ENCODE measurements at places on chromosomes 2 and 18.

DNA sequence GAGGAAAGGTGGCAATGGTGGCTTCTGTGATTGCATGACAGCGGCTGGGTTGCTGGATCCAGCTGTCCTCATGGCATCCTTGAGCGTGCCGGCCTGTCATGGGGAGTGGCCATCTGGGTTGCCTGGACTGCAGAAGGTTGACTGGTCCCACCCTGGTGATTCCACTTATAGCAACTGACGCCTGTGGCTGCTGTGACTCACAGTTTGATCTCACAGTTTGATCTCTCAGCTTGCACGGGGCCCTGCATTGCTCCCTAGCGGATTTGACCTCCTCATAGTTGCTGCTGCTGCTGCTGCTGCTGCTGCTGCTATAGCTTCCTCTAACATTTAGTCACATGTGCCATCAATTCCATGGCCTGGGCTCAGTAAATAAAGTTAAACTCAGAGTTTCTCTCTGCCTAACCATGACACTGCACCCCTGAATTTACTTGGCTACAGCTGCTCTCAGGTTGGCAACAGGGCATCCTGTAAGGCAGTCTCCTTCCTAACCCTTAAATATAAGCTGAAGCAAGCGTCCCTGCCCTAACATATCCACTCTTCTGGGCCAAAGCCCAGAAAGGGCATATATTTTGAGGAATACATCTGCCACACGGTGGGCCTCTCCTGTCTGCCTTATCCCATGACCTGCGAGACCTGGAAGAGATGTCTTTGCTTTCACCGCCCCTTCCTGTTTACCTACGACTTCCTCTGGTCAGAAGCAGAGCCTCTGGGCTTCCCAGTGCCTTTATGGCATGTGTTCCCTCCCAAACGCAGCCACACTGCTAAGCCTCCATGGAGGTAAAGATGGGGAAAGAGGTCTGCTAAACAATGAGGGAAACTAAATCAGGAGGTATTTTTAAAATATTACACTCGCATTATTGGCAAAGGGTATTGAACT lies 37.8 kb upstream of the CCDC150 start:
- DNase-seq, result no peak

- no peak for DNase-seq
Observed at GRCh38 chr2:60546756-60547420, 6.6 kb downstream of the BCL11A start.

DNA sequence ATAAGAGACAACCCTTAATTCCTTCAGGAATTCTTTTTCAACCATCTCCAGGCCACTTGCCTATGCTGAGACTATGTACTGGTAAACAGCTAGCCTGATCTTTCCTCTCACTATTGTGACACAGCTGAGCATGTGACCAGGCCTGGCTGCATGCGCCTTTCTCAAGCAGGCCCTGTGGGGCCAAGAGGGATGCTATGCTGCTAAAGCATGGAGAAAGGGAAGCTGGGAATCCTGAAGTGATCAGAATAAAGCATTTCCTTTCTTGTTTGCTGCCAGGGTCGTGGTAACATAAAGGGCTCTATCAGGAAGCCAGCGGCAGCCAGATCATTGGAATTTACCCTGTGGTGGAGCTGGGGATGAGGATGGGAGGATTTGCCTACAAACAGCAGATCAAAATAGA lies 29.8 kb upstream of the LCLAT1 start:
- no peak for DNase-seq

GRCh38 chr2:238406221-238406997 lies 20.3 kb upstream of the ASB1 start:
- no peak for DNase-seq

GRCh38 chr2:64054161-64054915 lies 35.1 kb upstream of the VPS54 start:
- DNase-seq, result no peak

DNA sequence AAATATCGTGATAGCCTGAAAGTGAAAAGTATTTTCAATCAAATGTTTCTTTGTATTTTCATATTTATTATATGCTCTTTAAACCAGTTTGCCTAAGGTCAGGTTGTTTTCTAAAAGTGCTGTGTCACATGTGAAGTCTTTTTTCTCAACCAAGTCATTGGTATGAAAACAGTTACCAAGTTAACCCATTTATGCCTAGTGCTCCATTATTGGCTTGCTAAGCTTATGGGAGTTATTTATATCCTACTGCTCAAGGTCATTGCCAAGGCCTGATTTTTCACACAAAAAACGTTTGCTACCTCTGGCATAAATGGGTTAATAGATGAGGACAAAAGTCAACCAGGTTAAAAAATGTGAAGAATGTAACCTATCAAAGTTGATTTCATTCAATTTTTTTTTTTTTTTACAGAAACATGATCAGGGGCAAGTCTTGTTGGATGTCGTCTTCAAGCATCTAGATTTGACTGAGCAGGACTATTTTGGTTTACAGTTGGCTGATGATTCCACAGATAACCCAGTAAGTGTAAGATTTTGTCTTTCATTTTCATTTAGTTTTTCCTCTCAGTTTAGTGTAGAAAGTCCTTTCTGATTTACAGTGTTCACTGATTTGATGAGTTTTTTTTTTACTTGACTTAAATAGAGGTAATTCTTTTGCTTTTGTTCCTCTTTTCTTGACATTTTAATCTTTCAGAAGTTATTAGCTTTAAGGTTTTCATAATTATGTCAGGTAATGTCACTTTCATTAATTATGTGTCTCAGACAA lies 102.6 kb downstream of the PTPN4 start:
- no peak for DNase-seq

DNA sequence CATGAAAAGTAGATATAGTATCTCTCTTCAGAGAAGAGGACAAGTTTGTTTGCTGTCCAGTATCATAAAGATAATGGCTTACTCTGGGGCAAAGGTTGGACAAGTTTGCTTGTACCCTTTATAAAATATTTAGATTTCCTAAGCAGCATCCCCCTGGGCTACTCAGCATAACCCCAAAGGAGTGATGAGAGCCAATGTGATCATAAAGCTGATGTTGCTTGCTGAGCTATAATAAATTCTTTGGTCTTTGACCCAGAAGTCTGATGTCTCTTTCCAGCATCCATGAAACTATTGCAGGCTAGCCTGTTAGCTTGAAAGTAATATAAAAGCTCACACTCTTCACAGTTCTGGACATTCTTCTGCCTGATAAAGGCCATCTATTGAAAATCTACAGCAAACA lies 138.3 kb upstream of the STON1 start:
- no peak for DNase-seq

DNA sequence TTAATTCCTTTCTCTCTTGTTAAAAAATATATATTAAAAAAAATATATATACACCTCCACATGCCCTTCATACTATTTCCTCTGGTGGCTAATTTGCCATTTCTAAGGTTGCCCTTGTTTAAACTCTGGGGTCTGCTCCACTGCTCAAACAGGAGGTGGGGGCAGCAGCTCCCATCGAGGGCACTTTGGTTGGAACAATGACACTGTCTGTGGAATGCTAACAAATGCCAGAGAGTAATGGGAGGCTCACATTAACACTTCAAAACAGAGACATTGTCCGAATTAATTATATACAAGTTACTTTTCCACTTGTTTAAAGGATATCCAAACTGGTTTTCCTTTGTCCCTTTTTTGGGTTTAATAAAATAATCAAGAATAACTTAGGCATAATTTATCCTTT lies 58.8 kb upstream of the CD302 start:
- DNase-seq, result no peak

GRCh38 chr2:224584785-224585210 lies 365 bp downstream of the CUL3 start:
- DNase-seq, result peak; percentile 30

DNA sequence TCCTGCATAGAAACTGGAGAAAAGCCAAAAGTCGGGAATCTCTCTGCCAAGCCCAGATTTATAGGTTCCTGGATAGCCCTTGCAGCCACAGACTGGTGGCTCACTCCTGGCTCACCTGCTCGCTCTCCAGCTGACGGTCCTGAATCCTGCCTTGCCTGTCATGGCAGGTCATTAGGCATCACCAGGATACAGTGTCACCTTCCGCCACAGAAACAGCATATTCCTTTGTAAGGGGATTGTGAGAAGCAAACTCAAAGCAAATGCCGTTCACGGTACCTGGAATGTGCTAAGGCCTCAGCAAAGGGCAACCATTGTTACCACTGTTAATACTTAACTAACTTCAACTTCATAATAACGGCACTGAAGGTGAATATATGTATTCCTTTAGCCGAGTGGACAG lies 57.1 kb upstream of the GPR45 start:
- no peak for DNase-seq

DNA sequence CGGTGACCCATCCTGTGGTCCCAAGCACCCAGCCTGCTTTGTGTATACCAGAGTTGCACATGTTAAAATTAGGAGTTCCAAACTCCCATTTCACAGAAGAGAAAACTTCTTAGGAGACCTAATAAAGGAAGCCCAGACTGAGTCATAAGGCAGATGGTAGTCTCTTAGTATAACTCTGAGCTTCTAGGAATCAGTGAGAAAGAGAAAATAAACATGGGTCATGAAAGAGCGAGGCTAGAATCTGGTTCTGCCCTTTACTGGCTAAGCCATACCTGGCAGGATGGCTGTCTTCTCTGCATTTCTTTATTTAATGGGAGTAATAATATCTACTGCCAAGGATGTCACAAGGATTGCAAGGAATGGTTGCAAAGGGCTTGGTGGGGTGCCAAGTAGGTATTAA lies 101.2 kb upstream of the TRIB2 start:
- DNase-seq, result no peak

GRCh38 chr2:11537951-11538350 lies 4.1 kb downstream of the GREB1 start:
- DNase-seq, result no peak

GRCh38 chr18:5542515-5543035 lies 1.2 kb downstream of the EPB41L3 start:
- no peak for DNase-seq

DNA sequence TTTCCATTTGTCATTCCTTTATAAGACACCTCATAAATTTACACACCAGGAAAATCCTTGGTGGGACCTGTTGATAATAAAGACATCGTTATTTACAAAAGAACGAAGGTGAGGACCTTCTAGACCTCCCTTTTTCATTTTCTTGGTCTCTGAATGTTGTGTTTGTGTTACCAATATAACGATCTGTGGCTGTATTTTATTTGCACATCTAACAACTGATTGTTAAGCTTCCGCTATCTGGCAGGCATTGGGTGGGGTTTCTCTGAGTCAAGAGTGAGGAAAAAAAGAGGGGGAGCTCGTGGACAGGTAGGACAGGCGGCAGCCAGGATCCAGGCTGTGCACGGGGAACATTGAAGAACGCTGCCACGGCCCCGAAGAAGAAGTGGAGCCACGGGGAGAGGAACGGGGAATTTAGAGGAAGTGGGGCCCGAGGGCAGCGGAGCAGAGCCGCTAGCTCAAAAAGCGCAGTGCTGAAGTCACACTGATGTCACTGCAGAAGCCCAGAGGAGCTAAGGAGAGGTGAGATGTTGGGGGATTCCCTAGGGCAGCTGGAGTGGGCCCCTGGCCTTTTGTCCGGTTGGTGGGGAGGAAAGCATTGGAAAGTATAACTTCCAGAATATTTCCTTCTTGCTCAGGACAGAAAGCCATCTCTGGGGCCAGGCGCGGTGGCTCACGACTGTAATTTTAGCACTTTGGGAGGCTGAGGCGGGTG lies 20.9 kb upstream of the DNMT3A start:
- DNase-seq, result peak; percentile 23

DNA sequence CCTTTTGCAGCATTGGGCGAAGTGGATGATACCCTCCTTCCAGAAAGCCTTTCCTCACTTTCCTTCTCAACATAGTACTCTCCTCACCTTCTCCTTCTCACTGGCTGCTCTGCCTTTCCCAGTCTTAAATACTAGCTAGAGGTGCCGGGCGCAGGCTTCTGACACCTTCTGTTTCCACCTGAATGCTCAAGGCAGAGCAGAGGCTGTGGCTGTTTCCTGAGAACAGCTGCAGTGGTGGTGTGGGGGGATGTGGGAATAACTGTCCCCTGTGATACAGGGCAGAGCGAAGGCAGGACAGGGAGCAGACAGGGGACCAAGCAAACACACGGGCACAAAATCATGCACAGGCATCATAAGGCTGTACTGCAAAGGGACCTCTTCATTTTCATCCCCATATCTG lies 303.1 kb downstream of the SS18 start:
- DNase-seq, result no peak

GRCh38 chr2:150860301-150860700 lies 372.8 kb upstream of the RND3 start:
- DNase-seq, result no peak

- no peak for DNase-seq
Observed at GRCh38 chr2:60459851-60460250, 93.6 kb downstream of the BCL11A start.

DNA sequence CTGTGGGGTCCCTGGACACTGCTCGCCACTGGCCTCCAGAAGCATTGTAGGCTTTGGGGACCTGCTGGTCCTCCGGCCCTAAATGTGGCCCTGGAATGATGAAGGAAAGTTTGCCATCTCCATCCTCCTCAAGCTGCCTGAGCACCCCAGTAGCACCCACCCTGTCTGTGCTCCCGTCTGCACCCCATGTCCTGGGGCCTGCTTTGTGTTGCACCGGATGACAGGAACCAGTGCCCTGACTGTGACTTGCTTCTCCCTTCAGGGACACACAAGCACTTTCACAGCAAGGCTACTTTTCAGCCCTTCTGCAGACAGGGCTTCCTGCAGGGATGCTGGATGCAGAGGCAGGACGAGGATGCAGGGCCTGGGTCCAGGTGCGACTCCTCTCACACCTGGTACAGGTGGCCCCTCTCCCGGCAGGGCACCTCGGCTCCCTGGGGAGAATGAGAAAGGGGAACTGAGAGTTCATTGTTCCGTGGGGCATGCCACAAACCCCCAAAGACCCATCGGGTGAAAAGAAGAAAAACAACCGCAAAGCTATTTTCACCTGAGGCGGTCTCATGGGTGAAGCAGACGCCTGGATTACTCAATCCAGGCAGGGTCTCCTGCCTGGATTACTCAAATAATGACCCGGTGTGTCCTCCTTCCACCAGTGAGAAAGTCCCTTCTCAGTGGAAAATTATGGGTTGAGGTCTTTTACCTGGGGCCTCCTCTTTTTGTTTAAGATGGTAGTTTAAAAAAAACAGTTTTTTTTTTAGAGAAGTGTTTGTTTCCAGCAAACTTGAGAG lies 74.9 kb downstream of the LONRF2 start:
- no peak for DNase-seq

- no peak for DNase-seq
Observed at GRCh38 chr2:195411219-195411687, 245.8 kb upstream of the SLC39A10 start.

GRCh38 chr2:171347591-171348032 lies 86.2 kb downstream of the METTL8 start:
- no peak for DNase-seq

- DNase-seq, result no peak
Observed at GRCh38 chr2:29489568-29489967, 374.4 kb downstream of the CLIP4 start.

- DNase-seq, result no peak
Observed at GRCh38 chr2:109256111-109256510, 127.1 kb downstream of the SH3RF3 start.

DNA sequence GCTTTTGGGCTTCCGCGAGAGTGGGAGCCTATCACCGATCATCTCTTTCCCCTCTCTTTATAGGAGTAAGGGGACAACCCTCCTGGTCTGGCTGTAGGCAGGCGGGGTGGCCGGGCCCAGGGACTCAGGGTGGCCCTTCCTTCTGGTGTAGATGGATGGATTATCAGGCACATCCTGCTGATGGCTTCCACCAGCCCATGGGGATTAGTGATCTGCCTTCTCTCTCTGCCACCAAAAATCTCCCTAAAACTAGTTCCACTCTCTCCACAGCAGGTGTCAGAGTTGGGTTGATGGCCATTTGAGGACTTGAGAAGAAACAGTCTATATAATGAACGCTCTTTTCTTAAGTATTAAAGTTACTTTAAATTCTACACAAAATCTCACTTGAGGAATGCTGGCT lies 37.4 kb downstream of the NCK2 start:
- no peak for DNase-seq
